ENCODE measurements at places on chromosomes 11 and 22.

DNA sequence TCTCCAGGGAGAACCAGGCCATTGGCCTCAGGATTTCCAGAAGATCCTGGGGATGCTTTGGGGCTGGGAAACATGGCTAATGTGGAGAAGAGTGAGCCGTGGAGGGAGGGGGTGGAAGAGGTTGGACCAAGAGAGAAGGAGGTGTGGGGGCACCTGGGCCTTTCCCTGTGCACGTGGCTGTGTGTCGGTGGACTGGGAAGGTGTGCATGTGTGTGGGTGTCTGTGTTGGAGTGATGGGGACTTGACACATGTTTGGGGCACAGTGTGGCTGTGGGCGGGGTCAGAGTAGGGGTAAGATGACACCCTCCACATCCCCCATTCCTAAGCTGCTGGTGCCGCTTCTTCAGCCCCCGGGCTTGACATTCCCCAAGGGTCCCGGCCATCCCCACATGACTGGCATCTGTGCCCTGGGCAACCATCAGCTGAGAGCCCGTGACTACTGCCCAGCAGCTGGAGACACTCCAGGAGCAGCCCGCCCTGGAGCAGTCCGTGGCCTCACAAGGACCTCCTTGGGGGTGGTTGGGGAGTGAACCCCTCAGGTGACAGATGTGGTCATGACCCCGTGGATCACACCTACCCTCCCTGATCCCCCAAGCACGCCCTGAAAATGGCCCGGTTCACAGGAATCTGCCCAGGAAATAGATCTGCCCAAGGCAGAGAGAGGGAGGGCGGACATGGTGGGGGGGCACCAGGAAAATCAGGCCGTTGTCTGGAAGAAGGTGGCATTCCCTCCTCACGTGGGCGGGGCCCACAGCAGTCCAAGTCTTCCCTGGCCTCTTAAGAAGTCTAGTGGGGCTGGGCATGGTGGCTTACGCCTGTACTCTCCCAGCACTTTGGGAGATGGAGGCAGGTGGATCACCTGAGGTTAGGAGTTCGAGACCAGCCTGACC is 34.8 kb upstream of the SOX10 start:
- no peak for DNase-seq

GRCh38 chr22:49701380-49702067 is 126.1 kb downstream of the BRD1 start:
- DNase-seq, result no peak

- no peak for DNase-seq
Observed at GRCh38 chr22:46706060-46706459, 32.0 kb downstream of the CERK start.

DNA sequence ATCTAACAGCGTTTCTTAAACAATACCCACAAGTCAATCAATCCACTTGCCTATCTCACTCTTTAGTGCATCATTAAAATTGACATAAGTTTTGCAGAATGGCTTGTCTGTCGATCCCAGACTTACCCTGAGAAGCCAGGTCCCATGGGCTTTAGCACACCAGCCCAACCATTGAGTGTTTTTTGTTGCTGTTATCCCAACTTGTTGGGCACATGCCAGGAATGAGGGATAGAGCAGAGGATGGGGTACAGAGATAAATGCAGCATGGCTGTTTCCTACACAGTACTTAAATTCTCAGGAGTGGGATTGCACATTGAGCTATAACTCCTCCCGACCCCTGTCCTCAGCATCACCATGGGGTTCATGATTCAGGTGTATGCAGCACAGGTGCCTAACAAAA is 64.2 kb upstream of the RASSF10 start:
- no peak for DNase-seq

DNA sequence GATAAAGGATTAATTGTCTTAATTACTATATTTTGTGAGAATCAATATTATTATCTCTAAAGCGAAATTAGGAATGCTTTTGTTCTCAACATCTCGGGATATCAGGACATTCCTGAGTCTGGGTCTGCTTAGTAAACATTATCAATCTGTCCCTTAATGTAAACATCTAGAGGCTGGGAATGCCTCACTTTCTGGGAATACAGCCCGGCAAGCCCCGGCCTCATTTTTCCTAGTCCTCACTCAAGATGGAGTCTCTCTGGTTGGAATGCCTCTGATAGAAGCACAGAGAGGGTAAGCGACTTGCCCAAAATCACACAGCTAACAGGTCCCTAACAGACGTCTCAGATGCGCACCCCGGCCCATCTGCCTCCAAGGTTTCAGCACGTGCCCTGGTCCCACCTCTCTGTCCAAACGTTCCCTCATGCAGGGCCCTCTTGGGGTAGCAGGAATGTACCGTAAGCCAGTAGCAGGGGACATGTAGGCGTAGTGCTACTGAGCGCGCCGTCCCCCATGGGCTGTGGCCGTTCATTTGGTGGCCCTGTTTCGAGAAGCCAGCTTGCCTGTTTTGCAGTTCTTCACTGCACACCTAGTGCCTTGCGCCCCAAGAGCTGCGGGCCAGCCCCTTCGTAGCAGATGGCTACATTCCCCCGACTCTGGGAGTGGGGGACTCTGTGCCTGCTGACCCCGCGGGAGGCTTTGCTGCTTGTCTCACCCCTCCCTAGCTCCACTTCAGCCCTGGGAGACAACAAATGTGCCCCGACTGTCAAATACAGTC is 62.2 kb upstream of the FADD start:
- no peak for DNase-seq

Data from effector CD4-positive, alpha-beta T cell (primary cell).